Fibroblast of skin of abdomen (primary cell): ENCODE measurements at places on chromosomes 2 and 18.
A peak's percentile ranks its signal among the peaks of the same experiment; 100 is the strongest.

DNA sequence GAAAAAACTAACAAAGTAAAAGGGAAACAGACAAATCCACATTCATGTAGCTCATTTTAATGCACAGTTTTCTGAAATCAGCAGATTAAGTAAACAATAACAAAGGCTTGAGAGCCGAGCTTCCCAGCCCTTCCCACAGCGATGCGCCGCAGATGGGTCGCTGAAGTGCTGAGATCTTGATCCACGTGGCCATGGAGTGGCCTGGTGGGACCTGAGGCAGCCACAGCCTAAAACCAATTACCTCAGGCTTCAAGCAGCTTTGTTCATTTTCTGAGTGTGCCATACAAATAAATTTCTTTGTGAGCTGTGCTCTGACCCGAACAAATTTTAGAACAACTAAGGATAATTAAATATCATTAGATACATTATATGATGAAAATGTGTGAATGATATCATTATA lies 25.6 kb upstream of the CYRIA start:
- no peak for DNase-seq

GRCh38 chr2:170005702-170006101 lies 172.2 kb upstream of the MYO3B start:
- DNase-seq = no peak

DNA sequence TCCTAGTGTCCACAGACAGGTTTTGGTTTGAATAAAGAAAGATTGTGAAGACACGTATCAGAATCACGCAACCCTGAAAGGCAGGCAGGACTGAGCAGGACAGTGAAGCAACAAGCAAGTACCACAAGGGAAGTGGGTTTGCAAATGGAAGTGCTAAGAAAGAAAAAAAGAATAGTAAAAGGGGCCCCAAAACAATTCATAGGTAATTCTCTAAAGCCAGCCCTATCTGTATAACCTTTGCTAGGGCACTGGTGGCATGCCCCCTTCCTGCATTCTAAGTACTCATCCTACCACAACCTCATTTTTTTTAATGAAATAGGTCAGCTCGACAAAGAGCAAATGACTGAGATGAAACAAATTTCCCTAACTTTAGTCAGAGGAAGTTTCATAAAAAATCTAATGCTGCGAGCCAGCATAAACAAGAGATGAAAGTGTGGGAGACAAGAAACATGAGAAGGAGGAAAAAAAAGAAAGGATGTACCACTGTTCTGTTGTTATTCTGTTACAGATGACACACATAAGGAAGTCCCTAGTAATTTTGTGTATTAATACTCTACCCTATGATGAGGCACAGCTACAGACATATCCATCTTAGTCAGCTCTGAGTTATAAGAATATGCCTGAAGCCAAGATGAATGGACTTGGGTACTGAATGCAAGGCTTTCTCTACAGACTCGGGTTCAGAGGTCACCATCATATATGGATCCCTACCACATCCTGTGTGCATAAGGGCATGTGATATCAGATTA lies 32.2 kb downstream of the IKZF2 start:
- peak; percentile 33 for DNase-seq

GRCh38 chr18:26091047-26091630 lies 726 bp upstream of the SS18 start:
- DNase-seq = no peak

GRCh38 chr2:100741880-100742276 lies 78.1 kb upstream of the NPAS2 start:
- DNase-seq = peak; percentile 66

GRCh38 chr2:128536925-128537620 lies 218.4 kb upstream of the HS6ST1 start:
- DNase-seq = peak; percentile 89

DNA sequence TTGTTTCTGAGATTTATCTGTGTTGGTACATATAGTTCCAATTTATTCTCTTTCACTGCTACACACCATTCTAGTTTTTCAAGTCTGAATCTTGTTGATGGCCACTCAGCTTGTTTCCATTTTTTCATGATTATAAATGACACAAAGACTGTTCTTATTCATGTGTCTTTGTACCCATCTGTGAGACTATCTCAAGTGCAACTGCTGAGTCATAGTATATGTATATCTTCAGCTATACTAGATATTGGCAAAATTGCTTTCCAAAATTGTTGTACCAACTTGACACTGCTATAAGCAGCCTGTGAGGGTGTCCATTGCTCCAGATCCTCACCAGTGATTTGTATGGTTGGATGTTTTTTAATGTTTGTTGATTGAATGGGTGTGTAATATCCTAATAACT lies 37.2 kb upstream of the RTN4 start:
- DNase-seq = no peak

GRCh38 chr2:134583462-134583861 lies 135.3 kb downstream of the TMEM163 start:
- DNase-seq = no peak

DNA sequence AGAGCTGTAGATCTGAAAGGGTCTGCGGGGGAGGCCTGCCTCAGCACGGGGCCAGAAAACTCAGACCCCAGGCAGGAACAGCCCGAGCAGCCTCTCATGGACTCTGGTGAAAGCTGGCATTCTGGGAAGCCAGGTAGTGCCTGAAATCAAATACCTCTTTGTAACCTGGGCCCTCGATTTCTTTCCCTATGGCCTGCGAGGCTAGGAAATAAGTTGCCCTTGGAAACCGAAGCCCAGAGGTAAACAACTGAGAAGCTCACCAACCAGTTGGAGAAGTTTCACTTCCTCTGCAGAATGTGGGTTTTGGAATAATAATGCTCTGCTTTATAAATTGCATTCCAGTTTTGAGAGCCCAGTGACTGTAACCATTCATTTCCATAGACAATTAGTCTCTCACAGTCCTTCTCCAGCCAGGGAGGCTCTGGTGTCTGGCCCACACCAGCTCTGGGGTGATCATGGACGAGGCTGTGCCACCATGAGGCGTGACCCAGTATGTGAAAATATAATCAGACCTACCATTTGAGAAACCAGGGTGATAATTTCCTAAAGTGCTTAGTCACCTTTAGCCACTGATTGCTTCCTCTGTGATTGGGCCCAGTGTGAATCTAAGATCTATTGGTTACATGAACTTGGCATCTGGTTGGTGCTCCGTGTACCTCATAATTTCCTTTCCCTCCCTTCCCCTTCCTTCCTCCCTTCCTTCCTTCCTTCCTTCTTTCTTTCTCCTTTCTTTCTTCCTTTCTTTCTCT lies 133.1 kb upstream of the PELI1 start:
- no peak for DNase-seq

DNA sequence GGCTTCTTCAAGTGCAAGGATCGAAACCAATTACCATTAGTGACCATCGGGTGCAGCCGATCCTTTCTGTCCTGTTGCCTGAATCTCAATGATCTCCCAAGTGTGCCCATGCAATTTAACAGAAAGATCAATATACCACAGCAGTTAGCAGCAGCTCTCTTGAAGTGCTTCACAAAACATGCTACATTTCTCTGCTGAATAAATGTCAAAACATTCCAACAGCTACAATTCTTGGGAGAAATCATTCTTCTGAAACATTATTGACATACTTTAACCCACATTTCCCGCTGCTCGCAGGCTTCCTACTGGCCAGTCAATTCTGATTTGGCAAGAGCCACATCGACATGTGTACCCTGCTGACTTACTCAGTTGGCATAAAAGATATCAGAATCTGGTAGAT lies 907.7 kb downstream of the TMEM182 start:
- DNase-seq = no peak

DNA sequence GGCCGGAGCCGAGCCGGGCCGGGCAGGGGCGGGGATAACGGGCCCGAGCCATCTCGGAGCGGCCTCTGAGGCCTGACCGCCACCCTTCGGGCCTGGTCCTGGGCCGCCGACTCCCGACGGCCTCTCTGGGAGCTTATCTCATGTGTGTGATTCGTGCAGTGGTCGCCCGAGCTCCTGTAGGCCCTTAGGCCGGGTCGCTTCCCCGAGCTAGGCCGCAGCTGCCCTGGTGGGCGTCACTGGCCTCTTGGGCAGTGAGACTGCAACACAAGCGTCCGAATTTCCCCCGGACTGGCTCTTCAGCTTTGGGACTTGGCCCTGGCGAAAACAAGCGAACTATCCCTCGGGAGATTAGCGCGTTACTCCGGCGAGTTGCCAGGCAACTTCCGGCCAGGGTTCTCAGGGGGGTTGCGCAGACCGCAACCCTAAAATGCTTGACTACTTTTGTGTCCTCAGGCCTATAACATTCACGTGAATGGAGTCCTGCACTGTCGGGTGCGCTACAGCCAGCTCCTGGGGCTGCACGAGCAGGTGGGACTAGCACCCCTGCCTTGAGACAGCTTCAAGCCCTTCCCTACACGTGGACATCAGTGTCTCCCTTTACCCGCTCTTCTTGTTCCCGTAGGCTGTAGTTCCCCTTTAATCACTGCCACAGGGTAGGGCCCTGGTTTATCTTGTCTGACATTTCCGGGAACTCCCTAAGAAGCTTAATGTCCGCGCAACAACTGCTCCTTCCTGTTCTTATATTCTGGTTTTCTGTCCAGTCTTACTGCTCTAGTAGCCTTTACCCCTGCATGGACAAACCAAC lies 602 bp downstream of the SNX17 start:
- peak; percentile 31 for DNase-seq

GRCh38 chr18:70418546-70419311 lies 129.9 kb downstream of the SOCS6 start:
- peak; percentile 12 for DNase-seq

DNA sequence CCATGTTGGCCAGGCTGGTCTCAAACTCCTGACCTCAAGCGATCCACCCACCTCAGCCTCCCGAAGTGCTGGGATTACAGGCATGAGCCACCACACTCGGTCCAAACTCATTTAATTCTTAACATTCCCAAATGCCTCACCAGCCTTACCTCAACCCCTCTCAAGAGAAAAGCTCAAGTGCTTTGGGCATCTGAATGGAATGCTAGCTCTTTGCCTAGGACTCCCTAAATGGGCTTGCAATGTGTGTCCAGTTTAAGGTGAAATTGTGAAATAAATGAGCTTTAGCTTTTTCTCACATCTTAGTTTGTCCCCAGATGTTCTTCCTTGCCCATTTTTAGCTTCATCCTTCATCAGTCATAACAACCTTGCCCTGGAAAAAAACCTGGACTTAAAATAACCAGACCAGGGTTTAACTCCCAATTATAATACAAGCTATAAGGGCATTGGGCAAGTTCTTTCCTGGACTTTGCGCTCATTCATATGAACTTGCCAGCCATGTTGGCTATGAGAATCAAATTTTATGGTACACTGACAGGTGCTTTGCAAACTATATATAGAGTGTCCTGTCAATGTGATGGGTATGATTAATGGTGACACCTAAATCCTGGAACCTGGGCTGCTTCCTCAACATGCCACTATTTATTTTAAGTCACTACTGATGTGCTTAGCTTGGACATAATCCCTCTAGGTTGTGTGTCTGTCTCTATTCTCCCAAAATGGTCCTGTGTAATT lies 95.1 kb upstream of the SERPINE2 start:
- peak; percentile 37 for DNase-seq

GRCh38 chr18:811182-811891 lies 705 bp downstream of the YES1 start:
- DNase-seq = peak; percentile 17

- no peak for DNase-seq
Observed at GRCh38 chr2:145033438-145033837, 513.5 kb upstream of the ZEB2 start.

- no peak for DNase-seq
Observed at GRCh38 chr2:209534228-209534627, 110.4 kb downstream of the MAP2 start.

GRCh38 chr18:62788876-62789275 lies 73.5 kb downstream of the PHLPP1 start:
- peak; percentile 60 for DNase-seq

- DNase-seq = no peak
Observed at GRCh38 chr2:224479826-224480225, 77.9 kb upstream of the FAM124B start.

GRCh38 chr2:68251187-68251854 lies 1.0 kb downstream of the PPP3R1 start:
- peak; percentile 70 for DNase-seq

DNA sequence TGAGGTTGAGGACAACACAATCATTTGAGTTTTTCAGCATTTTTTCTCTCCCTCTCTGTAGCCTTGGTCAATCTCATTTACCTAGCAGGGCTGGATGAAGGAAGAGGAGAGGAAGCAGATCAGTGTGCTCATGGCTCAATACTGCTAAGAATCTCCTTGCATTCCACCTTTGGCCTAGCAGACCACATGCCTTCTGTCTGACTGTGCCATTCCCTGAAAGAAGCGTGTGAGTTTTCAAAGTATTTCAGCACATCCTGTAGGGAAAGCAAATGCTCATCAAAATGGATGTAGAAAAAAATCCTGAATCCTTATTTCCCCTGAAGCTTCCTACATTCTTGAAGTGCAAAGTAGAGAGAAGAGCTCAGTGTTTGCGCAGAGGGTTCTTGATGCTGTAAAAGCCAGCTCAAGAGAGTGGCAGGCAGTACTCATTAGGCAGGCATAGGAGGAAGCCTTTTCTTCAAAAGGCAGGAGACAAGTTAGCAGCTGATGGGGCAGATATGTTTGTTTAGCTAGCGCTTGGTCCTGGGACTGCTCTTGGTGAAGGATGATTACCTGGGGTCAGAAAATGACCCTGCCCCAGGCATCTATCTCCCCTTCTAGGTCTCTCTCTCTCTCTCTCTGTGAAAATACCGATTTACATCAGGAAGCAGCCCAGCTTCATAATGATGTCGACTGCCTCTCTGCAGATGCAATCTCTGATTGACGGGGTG lies 14.4 kb upstream of the PIK3C3 start:
- DNase-seq = peak; percentile 95

- peak; percentile 78 for DNase-seq
Observed at GRCh38 chr2:67824186-67824585, 238.6 kb downstream of the C1D start.

GRCh38 chr2:225824748-225825449 lies 425.4 kb downstream of the NYAP2 start:
- DNase-seq = no peak

- DNase-seq = no peak
Observed at GRCh38 chr2:58845011-58845410, 603.9 kb upstream of the FANCL start.

GRCh38 chr2:232497348-232497747 lies 9.7 kb upstream of the ECEL1 start:
- no peak for DNase-seq

- no peak for DNase-seq
Observed at GRCh38 chr18:79770826-79771225, 26.9 kb upstream of the KCNG2 start.

- no peak for DNase-seq
Observed at GRCh38 chr2:162184359-162184758, 32.3 kb upstream of the GCG start.
